ENCODE measurements at places on chromosomes 1 and 21.
A peak's percentile ranks its signal among the peaks of the same experiment; 100 is the strongest.

DNA sequence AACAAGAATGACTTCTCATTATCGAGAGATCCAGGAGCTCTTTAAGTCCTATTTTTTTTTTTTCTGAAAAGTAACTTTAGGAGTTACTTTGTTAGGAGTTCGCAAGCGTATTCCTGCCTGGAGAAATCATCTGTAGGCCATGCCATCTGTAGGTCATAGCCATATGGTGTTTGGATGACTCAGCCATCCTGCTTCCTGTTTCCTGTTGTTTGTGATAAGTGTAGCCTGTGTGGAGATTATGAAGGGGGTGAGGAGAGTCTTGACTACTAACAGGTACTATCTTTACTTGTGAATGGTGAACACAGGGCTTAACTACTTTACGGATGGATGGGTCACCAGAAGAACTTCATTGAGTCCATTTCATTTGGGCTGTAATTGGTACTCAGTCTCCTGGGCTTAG is 327.2 kb downstream of the PTPRU start:
- no peak for DNase-seq

DNA sequence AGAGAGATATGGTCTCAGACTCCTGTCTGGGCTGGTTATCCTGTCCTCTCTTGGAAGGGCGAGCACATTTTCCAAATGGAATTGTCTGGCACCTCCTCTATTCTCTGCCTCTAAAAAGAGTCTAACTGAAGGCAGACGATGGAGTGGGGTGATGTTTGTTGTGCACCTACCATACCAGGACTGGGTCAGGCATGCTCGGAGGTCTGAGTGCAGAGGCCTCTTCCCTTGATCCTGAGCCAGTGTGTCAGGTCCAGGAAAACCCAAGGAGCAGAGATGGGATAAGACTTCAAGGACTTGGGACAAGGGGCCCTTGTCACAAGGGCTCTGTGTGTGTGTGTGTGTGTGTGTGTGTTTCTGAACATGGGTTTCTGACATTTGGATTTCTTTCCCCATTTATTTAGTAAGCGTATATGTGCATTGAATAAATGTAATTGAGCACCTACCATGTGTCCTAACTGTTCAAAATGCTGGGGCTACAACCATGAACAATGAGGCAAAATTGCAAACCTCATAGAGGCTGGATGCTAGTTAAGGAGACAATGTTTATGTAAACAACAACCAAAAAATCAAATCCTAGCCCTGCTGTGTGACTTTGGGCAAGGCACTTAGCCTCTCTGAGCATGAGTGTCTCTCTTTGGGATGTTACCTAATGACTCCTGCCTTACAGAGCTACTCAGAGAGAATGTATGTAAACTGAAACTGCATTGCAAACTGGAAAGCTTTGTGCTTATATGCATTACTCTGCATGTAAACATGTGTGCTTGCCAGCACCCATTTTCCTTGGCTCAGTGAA is 276.3 kb downstream of the FOXD2 start:
- DNase-seq, result no peak

- DNase-seq, result no peak
Observed at GRCh38 chr1:64940025-64940424, 26.3 kb downstream of the JAK1 start.

GRCh38 chr21:46069719-46070279 is 28.1 kb upstream of the COL6A2 start:
- DNase-seq, result peak; percentile 65

GRCh38 chr1:18282851-18283600 is 175.4 kb downstream of the IGSF21 start:
- no peak for DNase-seq

GRCh38 chr1:95927061-95927460 is 693.1 kb downstream of the RWDD3 start:
- no peak for DNase-seq

DNA sequence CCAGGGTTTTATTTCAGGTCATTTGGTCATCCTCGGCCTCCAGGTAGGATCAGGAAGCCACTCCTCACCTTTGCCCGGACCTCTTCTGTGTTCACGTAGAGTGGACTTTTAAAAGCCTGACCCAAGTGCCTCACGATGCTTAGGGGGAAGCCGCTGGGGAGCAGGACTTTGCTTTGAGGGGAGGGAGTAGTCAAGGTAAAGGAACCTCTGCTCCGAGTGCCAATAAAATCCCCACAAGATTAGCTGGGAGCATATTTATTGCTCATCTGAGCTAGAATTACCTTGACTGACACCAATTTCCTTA is 603 bp upstream of the DHRS3 start:
- DNase-seq, result no peak

DNA sequence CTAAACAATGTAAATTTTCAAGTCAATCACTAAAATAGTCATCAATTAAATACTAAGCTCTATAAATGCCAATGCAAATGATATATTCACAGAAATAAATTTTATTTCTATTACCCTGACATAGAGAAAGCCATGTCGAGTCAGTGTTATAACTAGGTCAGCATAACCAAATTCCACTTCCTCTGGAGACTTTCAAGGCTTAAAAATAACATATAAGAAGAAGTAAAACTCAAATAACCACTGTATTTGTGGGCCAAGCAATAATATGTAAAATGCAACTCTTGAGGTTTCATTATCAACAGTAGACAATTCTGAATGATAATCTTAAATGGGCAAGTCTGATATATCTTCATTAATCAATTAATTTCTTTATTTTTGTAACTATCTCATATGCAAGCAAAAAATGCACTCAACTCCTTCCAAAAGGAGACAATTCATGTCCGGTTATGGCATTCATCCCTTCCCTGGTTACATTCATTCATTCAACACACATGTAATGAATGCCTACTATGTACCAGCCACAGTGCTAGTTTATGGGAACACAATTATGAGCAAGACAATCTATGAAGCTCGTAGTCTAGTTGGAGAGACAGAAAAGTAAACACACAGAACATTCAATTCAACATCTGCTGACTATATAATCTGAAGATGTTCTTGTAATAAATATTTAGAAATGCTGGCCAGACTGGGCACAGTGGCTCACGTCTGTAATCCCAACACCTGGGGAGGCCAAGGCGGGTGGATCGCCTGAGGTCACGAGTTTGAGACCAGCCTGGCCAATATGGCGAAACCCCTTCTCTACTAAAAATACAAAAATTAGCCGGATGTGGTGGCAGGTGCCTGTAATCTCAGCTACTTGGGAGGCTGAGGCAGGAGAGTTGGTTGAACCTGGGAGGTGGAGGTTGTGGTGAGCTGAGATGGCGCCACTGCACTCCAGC is 37.1 kb upstream of the CAP1 start:
- DNase-seq, result no peak

Data from chondrocyte (in vitro differentiated cells).